ENCODE measurements at places on chromosomes 11 and 22.

DNA sequence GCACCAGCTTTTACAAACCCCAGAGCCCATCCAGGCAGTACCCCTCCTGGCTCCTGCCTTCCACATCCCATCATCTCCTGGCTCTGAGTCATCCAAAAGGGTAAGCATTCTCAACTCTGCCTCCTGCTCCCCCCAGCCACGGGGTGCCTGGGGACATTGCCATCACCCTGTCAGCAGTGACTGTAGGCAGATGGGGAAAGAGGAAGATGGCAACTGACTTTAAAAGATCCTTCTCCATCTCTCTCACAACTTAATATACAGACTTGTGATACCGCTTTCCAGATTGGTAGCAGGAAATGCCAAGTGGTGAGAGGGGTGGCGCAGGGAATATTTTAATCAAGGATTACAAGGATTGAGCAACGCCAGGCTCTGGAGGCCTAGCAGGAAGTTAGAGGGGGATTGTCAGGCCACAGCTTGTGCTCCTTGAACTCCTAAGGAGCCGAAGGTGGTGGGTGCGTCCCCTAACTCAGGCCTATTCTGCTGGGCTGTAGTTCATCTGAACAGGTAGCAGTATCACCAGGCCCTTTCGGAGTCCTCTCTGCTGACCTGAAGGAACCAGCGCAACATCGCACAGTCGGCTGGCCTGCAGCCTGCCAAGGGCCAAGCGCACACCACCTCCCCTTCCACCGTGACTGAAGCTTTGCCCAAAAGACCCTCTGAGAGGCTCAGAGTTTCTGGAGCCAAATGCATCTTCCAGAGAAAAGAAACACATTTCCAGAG lies 83.3 kb downstream of the ZC3H12C start:
- DNase-seq = no peak

DNA sequence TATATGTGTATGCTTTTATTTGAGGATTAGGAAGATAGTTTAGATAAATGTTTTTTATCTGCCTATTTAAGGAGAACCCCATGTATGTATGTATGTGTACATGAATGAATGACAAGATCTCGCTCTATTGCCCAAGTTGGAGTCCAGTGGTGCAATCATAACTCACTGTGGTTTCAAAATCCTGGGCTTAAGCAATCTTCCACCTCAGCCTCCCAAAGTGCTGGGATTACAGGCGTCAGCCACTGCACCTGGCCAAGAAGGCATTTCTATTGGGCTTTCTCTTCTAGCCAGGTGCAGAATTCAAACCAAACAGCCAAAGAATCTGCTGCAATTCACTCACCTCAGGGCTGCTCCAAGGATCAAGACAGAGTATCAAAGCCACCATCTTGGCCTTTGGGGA lies 25.5 kb upstream of the DGKZ start:
- no peak for DNase-seq

GRCh38 chr11:86926975-86927374 lies 28.2 kb downstream of the FZD4 start:
- DNase-seq = no peak

- no peak for DNase-seq
Observed at GRCh38 chr22:22446517-22446916, 62.0 kb downstream of the ZNF280B start.

DNA sequence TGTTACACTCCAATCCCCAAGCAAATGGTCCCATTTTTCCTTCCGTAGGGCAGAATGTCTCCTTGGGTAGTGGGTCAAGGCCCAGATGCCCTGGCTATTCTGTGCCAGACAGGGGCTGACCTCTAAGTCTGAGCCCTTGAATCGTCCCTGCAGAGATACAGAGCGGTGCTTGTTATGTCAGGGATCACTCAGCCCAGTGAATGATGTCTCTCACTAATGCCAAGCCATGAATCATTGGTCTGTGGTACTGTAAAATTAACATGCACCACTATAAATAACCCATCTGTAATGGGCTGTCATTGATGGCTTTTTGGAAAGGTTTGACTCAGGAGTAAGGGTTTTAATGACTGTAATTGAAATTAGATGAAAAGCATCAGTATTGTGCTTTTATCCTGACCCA lies 35.3 kb upstream of the KIRREL3 start:
- no peak for DNase-seq

DNA sequence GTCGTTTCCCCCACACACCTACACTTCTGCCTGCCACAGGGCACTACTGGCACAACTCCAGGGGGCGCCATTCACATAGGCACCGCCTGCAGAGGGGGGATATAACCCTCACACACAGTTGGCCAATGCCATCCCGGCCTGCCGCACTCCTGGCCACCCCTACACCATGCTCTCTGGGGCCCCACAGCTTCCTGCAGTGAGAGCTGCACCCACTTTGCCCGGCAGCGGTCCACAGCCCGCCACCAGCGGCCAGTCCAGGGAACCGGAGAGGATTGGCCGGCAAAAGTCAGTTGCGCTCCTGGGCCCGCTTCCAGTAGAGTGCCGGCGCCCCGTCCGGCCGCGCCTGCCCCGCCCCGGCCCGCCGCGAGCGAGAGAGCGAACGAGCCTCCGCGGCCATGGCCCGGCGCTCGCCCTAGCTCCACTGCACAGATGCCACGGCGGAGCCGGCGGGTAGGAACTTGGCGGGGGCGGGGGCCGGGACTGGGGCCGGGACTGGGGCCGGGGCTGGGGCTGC lies 25.6 kb upstream of the SUSD2 start:
- peak; percentile 10 for DNase-seq

DNA sequence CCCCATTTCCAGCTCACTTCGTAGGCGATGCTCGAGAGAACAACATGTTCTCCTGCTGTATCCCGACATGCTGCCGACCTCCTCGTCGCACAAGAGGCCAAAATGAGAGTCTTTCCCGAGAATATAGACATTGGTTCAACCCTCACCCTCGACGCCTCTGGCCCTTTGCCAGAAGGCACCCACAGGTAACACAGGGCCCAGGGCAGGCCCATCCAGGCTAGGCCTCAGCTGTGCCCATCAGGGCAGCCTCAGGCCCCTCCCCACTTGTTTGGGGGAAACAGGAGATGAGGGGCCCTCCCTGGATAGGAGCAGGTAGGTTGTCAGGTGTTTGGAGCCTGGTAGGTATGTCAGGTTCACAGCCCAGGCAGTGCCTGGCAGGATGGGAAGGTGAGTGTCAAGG lies 2.7 kb upstream of the RGL4 start:
- no peak for DNase-seq

- DNase-seq = no peak
Observed at GRCh38 chr11:82906236-82906635, 4.7 kb downstream of the DDIAS start.

DNA sequence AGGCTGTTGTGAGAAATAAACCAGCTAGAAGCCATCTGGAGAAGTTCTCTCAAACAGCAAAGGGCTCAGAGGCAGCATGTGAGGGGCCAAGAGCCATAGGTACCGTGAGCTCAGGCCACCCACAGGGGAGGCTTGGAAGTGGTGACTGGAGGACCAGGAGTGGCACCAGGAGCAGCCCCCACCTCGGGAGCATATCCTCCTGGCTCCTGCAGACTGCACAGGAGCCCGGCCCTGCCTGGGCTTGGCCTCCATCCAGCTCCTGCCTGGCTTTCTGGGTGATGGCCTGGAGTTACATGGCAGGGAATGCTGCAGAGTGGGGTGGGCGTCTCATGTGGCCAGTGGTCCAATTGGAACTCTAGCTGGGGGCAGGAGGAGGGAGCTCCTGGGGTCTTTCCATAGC lies 4.2 kb upstream of the MPPED1 start:
- DNase-seq = no peak

DNA sequence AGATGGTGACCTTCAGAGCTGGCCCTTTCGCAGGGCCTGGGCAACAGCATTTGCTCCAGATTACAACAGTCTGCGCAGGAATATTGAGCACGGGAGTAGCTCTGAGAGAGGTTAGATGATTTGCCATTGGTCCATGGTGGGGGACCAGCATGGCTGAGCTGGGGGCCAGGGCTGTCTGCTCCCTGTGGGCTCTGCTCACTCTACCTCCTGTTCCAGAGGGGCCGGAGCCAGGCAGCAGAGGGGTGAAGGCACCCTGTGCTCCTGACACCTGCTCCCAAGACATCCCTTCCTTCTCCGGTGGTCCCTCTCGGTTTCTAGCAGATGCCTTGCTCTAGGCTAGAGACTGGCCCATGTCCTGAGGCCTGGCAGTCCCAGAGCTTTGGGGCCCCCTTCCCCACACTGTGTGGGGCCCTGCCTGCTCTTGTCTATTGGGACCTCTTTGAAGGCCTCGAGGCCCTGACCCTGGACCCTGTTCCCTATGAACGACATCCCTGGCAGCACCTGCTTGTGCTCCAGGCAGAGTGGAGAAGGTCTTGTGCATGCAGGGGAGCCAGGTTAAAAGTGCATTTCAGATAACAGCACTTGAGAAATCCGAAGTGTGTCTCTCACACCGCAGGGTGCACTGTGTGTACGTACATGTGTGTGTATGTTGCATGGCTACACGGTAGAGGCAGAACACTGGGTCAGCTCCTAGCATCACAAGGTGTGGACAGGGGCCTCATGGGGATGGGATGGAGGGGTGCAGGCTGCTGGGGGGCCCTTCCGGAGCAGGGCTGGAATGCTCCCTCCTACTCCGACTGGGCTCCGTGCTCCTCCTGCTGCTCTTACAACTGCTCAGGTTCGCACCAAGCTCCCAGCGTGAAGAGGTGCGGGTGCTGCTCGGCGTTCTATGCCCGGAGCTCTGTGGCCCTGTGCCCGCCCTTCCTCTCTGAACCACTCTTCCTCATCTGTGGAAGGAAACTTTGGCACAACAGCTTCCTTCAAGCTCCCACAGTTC lies 123.3 kb upstream of the B3GAT1 start:
- no peak for DNase-seq

GRCh38 chr11:17116117-17116516 lies 38.6 kb upstream of the RPS13 start:
- no peak for DNase-seq

GRCh38 chr11:76836613-76837291 lies 24.0 kb upstream of the ACER3 start:
- no peak for DNase-seq

- no peak for DNase-seq
Observed at GRCh38 chr11:76699451-76700091, 29.0 kb upstream of the LRRC32 start.

DNA sequence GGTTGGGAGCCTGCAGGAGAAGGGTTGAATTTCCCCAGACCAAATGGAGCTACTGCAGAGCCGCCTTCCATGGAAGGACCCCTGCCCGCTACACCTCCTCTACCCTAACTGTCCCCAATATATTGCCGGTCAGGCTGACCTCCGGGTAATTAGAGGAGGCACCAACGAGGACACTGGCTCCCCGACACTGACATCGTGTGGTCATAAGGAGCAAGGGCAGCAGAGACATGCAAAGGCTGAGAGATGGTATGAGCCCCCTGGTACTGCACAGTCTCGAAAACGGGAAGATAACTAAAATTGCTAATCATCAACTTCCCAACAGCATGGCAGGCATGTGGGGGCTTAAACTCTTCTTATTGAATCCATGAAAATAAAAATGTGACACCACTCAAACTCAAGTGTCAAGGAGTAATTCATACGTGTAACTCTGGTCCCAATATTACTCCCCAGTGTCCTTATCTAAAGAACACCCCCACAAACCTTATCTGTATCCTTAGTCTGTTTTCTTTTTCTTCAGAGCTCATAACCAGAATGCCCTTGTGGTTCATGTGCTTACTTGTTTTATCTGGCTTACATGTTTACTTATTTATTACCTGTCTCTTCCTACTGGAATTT lies 4.4 kb downstream of the CAVIN3 start:
- DNase-seq = no peak

DNA sequence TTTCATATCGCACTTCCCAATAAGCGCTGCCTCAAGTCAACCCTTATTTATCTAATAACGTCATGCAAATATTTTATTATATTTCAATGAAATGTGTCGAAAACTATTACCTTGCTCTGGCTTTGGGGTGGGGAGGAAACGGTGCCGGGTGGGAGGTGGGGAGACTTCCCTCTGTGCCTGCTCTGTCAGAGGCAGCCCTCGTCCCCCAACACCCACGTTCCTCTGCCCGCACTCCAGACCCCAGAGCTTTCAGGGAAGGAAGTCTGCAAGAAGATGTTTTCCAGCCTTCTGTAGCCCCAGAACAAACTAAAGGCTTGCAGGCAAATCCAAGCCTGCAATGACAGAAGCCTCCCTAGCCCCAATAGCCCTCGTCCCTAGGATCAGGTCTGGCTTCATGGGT lies 235.7 kb downstream of the BUD13 start:
- DNase-seq = no peak

DNA sequence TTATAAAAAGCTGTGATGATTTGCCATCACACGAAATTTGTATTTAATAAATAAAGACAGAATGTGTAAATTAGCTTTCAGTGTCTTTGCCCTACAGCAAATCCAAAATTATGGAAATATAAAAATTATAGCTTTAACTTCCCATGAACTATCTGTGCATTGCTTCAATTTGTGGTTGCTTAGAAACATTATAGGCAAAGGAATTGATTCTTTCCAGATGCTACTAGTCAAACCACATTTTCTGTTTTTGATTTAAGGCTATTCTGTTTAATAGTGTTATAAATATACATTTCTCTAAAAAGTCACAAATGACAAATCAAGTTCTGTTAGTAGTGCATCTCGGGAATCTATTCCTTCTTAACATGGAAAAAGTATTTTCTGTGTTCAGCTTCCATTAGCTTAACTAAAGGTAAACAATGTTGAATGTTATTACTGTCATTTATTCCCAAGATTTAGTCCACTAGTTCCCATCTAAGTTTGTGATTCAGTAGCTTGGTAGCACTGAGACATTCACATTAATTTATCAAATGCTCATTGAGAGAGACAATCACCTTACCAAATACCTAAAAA lies 1086.3 kb upstream of the CCDC90B start:
- no peak for DNase-seq

- DNase-seq = no peak
Observed at GRCh38 chr11:95104121-95104830, 14.6 kb downstream of the ENDOD1 start.

DNA sequence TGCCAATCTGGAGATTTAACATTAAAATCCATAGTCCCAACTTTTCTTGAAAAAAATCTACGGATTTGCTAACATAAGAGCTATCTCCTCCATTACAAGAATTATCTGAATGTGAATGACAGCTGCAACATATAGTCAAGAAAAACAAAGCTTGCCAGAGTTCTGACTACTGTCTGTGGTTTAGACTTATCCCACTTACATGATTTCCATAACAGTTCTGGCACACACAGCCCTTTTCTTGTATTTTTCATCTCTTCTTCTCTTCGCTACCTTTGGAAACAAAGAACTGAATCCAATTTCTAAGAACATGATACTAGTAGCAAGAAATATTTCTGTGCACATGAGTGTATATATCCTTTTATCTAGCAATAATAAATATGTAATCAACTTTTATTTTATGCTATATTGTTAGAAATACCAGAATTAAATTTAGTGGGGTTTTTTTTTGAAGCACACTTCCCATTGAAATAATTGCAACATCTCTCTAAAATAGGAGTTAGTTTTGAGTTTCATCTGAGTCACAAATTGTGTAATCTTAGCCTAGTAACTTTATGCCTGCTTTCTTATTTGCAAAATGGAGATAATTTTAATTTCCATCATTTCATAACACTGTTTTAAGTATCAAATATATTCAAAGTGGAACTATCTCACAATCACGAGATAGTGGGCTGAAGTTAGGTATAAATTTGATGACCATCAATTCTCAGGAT lies 1217.6 kb downstream of the JRKL start:
- DNase-seq = no peak

Data from stimulated activated CD4-positive, alpha-beta T cell treated with anti-CD3 and anti-CD28 coated beads, Interleukin-15, amount 100 ng/mL, for 48 hours (primary cell).